ENCODE measurements at places on chromosomes 6 and 20.

DNA sequence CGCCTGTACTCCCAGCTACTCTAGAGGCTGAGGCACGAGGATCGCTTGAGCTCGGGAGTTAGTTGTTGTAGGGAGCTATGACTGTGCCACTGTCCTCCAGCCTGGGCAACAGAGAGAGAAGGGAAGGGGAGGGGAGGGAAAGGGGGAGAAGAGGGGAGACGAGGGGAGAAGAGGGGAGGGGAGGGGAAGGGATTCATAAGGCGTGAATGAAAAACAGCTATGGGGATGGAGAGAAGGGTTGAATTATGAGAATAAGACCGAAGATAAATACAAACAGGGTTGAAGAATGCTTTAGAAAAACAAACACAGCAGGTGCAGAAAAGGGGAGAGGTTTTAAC, 106.0 kb downstream of the TRIM27 start:
- no peak for DNase-seq

GRCh38 chr6:1494671-1495070, 105.3 kb downstream of the FOXF2 start:
- DNase-seq = no peak

DNA sequence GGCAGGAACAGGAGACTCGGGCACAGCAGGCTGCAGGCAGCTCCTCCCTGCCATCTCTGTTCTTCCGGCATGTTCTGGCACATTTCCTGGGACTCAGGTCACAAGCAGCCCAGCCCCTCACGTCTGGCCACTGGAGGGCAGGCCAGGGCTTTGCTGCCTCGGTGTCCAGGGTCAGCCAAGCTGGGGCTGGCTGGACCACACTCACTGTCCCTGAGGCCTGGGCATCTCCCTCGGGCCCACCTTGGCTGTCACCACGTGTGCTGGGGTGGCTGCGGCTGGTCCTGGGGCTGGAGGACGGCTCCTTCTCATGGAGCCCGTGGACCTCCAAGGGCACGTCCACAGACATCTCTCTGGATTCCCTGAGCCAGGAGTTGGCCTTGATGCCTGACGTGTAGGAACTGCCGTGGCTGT, 18.5 kb downstream of the FRMD1 start:
- no peak for DNase-seq

GRCh38 chr6:161204866-161205557, 68.8 kb downstream of the AGPAT4 start:
- no peak for DNase-seq

- no peak for DNase-seq
These were observed 5.1 kb downstream of the MOCS1 start for GRCh38 chr6:39929039-39929732.

DNA sequence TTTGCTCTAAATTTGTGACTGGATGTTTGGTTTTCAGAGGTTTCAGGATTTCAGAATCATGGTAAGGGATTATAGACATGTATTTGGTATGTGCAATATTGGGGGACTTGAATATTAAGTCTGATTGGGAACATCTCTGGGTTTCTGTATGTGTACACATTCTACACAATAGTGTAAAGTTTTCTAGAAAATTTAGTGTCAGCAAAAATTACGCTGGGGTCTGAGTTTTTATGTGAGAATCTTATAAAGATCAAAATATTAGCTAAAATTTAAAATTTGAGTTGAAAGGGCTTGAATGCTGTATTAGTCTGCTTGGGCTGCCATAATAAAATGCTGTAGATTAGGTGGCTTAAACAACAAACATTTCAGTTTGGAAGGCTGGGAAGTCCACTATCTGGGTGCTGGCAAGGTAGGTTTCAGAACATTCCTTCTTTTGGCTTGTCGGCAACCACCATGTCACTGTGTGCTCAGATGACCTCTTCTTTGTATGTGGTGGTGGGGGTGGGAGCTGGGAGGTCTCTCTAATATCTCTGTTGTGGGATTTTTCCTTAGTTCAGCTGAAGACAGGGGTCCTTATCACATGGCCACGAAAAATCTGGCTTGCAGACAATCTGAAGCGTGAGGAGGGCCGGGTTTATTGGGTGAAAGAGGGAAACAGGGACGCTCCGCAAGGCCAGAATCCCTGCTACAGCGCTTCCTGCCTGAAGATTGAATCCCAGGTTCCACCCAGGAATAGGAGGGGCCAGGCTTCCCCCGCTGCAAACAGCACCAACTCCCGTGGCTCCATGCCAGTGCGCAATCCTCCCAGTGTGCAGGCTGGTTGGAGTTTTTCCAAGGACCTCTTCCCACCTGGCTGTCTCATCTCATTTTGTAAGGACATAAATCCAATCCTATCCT, 299.7 kb downstream of the PLCB1 start:
- no peak for DNase-seq

DNA sequence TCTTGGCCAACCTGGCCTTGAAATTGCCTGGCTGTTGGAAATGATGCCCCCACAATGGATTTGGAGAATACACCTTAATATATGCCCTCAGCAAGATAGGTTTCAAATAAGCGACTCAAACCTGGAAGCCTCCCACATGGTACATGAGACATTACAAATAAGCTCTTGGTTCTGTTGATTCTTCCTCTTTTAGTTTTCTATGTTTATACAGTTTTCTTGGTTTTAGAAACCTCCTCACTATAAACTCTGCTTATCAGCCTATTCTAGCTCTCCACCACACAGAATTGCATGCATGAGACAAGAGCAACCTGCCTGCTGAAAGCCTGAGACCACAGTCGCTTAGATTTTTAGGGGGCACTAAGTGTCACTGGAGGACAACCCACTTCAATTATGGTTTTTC, 108.8 kb upstream of the PREP start:
- DNase-seq = no peak

DNA sequence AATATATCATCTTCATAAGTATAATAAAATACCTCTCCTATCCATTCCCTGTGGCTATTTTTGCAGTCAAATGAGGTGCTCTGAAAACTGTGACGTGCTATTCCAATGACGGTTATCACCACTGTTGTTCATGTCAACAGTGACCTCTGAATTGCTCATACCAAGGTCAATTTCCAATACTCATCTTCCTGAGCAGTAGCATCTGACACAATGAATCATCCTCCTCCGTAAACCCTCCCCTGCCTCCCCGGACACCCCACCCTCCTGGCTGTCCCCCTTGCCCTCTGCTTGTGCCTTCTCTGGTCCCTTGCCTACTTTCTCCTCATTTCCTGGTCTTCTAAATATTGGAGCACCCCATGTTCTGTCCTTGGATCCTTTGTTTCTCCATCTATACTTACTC, 77.7 kb upstream of the SLC22A23 start:
- DNase-seq = no peak

- no peak for DNase-seq
These were observed 34.9 kb downstream of the GPLD1 start for GRCh38 chr6:24454452-24454851.

DNA sequence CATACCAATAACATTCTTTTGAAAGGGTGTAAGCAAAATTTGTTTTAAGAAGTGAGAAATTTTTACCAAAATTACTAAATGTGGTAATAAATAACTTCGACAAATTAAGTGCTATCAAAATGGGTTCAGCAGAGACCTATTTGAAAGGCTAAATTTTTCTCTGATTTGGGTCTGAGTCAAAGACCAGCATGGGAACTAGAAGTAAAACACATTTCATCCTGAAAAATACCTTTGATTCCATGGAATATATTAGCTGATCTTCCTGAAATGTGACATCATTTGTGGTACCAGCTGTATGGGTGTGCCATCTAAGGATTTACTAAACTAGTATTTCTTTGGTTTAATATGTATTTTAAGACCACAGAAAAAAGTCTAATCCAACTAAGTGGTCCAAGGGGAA, 63.6 kb downstream of the BLOC1S5 start:
- no peak for DNase-seq

DNA sequence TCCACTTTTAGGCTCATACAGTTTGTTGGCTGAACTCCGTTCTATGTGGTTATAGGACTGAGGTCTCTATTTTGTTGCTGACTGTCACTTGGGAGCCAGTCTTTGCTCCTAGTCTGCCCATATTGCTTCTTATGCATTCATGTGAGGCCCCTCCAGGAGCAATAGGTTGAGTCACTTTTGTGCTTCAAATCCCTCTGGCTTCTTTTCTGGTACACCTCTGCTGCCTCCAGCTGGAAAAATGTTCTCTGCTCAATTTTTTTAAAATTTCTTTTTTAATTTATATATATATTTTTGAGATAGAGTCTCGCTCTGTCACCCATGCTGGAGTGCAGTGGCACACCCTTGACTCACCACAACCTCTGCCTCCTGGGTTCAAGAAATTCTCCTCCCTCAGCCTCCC, 42.7 kb upstream of the NOX3 start:
- DNase-seq = no peak

- DNase-seq = no peak
These were observed 60.8 kb downstream of the PRDM1 start for GRCh38 chr6:106146852-106147351.

GRCh38 chr6:97440590-97441176, 157.7 kb upstream of the MMS22L start:
- DNase-seq = no peak

GRCh38 chr6:134111062-134111677, 58.7 kb upstream of the SLC2A12 start:
- DNase-seq = no peak

DNA sequence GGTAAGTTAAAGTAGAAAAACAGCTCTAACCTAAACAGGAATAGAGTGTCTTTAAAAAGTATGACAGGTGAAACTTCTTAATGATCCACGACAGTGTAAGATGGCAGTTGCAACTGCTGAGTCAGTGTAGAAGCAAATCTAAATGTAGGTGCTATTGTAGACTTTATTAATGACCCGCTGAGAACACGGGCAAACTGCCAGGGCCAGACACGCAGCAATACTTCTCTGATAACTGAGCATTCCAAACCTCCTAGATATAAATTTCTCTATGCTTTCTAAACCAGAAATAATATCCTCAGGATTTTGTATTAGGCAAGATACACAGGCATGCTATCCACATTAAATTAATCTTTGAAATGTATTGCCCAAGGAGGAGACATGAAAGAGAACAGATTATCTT, 1076.4 kb downstream of the HACE1 start:
- DNase-seq = no peak

- no peak for DNase-seq
These were observed 197.8 kb downstream of the TFAP2B start for GRCh38 chr6:51016489-51016888.

DNA sequence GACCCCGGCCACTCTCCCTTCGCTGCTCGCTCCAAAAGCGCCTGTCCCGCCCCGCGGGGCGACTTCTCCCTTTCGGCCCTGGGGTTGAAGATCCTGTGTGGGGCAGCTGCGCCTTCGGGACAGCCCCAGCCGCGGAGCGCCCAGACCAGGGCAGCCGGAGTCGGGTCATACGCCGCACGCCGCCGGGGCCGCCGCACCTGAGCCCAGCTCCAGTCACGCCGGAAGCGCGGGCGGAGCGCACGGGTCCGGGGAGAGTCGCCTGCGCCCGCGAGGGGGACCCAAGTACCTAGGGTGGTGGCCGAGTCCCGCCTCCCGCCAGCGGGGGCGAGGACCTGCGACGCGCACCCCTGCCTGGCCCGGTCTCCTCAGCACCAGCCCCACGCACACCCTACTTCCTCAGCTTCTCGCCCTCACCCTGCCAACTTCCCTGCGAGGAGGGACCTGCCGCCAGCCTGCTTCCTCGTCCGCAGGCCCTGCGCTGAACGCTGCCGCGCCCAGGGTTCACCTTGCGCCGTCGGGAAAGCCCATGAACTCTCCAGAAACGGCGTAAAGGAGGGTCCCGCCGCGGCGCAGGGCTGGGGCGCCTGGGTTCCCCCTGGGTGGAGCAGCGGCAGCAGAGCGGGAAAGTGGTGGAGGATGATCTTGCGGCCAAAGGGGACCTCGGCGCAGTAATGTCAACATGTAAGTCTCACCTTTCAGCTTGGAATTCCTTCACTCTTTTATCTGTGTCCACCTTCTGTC, at the start of gene ADGRG6:
TSS of gene ADGRG6 (plus strand) at position 357 of the 741 bp plus-strand sequence. CDS start at position 680, 323 bp downstream.
- peak; percentile 28 for DNase-seq

DNA sequence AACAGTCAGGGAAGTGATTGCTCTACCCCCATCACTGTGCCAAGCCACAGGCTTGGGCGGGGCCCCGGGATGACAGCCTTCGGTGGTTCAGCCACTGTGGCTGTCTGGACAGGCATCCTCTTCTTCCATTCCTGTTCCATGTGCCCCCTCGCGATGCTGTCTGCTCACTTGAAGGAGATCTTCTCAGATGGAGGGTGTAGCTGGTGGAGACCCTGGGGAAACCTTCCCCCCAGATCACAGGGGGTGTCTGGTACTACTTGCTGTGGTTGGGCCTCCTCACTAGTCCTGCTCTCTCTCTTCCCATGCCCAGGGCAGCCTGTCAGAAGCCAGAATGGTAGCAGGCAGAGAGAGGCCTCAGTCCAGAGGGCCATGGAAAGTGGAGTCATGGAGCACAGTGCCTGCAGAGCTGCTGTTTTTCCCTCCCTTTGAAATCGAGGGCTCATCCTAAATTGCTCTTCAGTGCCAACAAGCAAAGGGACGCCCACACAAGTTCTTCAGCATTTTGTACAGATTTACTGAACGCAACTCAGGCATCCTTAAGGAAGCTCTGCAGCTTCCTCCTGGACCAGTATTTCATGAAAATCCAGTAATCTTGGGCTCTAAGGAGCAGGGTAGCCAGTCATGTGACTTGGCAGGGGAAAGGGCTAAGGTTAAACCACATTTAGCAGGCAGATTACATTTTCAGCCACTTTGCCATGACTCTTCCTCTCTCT, 326.6 kb downstream of the ZFAND3 start:
- no peak for DNase-seq

DNA sequence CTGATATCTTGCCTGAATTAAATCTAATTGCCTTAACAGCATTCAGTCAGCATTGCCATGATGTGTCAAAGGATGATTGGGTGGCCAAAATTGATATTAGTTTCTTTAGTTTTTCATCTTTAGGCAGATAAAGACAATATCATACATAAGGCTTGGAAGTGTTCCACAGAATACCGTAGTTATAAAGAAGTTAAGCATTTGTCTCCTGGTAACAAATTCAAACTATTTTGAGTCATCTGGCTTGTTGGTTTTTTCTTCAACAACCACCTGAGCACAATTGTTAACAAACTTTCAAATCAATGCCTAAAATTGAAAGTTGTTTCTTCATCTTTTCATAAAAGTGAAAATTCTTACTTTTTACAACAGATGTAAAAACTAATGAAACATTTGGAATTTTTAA, 47.5 kb upstream of the ADGRF5 start:
- DNase-seq = no peak

GRCh38 chr20:39349240-39349639, 387.1 kb downstream of the DHX35 start:
- DNase-seq = no peak

- no peak for DNase-seq
These were observed 362.4 kb downstream of the UTRN start for GRCh38 chr6:144647406-144647964.

- no peak for DNase-seq
These were observed 131.5 kb downstream of the TAF4 start for GRCh38 chr20:61933951-61934715.

- DNase-seq = no peak
These were observed 208.7 kb downstream of the COL9A1 start for GRCh38 chr6:70094156-70094555.

GRCh38 chr20:55264703-55265239, 740.5 kb downstream of the CBLN4 start:
- DNase-seq = no peak

GRCh38 chr6:4606821-4607704, 169.1 kb upstream of the CDYL start:
- no peak for DNase-seq

Data from stimulated activated CD8-positive, alpha-beta memory T cell treated with anti-CD3 and anti-CD28 coated beads, Interleukin-7, amount 100 ng/mL, for 48 hours (primary cell).